ENCODE measurements at places on chromosomes 6 and 20. TPM values are rescaled to one million over a fixed set of nuclear protein-coding genes. Genes with fewer than 3 reads are reported as not detected.

- DNase-seq = no peak
Observed at GRCh38 chr6:50123688-50124087, 74.0 kb upstream of the DEFB112 start.

DNA sequence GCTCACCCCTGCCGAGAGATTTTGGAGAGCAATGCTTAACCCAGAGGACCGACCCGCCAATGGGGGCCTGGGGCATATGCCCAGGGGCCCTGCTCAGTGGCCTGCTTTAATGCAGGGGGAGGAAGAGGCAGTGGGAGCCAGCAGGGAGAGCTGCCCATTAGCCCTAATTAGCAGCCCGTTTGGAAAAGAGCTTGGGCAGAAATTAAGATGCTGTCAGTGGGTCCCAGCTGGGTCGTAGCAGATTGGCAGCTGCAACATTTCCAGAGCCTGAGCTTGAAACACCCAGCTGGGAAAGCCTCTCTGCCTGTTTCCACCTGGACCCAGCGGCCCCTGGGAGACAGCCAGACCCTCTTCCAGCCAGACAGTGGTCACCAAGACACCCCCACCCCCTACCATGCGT is 39.5 kb downstream of the CD40 start:
- DNase-seq = no peak

DNA sequence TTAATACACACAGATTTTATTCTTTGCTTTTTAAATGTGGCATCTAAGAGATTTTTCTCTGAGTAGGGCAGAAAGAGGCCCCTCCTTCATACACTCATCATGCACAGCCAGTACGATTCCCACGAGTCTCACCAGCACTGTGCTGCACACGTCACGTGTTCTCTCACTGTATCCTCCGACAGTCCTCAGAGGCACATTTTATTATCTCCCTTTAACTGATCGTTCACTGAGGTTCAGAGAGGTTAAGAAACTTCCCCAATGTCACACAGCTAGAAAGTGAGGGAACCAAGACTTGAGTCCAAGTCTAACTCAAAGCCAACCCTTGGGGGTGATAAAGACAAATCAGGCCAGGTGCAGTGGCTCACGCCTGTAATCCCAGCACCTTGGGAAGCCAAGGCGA is 142.5 kb downstream of the PREX1 start:
- no peak for DNase-seq

TMEM74B gene
- total RNA-seq = 4.5 TPM

DNA sequence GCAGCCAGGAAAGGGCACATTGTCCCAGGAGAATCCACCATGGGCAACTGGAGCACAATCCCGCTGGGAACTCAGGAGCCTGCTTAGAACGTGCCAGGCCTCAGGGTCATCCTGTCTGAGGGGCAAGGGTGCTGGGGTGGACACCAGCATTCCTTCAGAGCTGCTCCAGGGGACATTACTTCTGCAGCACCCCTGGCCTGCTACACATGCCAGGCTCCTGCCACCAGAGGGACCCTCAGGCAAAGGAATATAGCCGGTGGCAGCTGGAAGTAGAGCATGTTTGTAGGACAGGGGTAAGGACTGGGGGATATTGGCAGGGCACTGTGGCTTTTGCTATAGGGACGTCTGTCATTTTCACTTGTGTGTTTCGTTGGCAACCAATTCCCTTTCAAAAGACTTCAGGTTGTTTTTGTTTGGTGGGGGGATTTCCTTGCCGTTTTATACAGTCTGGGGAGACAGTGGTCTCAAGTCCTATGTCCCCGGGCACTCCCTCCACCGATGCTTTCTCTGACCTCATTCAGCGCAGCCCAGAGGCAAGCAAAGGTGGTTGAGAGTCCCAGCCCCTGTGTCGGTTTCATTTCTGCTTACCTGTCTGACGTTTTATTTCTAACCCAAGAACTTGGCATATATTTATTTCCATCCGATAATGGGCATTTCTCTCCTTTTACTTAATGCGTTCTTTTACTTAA is 130.8 kb downstream of the JPH2 start:
- DNase-seq = no peak

ARHGAP18 gene
- 11.9 TPM for total RNA-seq

DNA sequence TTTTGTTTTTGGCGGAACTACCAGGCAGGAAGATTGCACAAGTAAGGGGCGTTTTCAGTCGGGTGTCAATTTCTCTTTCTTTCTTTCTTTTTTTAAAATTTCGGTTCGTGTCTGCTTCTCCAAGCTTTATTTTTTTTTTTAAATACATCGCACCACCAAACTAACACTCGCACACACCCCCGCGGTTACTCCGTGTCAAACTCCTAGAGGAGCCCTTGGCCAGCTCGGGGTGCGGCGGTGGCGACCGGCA is 338 bp downstream of the UTRN start:
- DNase-seq = no peak

- DNase-seq = no peak
Observed at GRCh38 chr6:6270948-6271535, 49.4 kb downstream of the F13A1 start.

- DNase-seq = no peak
Observed at GRCh38 chr20:19967445-19967844, 49.7 kb upstream of the NAA20 start.

DNA sequence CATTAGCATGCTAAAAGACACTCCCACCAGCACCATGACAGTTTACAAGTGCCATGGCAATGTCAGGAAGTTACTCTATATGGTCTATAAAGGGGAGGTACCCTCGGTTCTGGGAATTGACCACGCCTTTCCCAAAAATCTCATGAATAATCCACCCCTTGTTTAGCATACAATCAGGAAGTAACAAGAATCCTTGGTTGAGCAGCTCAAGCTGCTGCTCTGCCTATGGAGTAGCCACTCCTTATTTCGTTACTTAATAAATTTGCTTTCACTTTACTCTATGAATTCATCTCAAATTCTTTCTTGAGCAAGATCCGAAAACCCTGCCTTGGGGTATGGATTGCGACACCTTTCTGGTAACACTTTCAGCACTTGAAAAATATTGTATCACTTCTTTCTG is 243.0 kb downstream of the BMP2 start:
- DNase-seq = no peak

DNA sequence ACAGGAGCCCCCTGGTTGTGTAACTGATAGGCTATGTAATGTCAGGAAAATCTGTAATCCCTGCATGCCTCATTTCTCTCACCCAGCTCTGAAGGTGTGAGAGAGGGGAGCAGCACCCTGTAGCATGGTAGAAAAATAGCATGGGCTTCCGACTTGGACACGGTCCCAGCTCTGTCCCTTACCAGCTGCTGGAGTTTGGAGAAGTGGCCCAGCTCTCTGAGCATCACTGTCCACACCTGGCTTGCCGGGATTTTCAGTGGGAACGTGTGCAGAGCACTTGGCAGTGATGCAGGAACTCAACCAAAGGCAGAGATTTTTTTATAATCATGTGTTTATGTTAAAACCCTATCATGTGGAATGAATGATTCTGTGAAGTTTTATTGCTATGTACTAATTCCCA is 34.6 kb downstream of the STK35 start:
- no peak for DNase-seq

FAM209B gene
- total RNA-seq = 0.48 TPM

MATN4 gene
- total RNA-seq = not detected

DNA sequence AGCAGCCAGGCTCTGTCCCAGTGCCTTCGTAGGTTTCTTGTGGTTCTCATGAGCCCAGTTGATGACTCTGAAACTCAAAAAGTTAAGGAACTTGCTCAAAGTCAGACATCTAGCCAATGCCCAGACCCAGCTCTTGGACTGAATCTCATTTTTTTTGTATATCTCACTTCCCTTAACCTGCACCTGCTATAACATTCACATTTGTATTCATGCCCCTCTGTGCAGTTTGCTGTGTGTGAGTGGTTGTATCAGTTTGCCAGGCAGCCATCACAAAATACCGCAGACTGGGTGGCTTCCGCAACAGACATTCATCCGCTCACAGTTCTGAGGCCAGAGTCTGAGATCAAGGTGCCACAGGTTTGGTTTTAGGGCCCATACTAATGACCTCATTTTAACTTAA is 49.9 kb downstream of the IPCEF1 start:
- DNase-seq = no peak

GRCh38 chr6:112725541-112726085 is 378.5 kb downstream of the RFPL4B start:
- DNase-seq = no peak

ARMH2 gene
- not detected for total RNA-seq

DNA sequence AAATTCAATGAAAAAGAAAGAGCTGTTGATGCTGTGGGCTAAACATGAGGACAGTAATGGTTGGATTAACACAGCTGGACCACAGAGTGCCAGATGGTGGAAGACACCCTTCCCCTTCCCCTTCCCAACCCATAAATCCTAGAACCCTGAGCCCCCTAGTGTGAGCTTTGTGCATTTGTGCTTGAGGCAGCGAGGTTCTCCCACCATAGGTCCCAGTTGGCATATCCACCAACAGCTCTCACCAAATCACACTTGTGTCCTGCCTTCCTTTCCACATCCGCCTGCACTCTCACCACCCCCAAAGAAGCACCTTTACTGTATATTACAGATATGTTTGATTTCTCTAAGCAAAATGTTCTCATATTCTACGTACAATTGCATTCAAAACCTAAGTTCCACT is 32.8 kb upstream of the HBS1L start:
- DNase-seq = no peak

OOEP gene
- total RNA-seq = 0.41 TPM

PHF1 gene
- total RNA-seq = 28.0 TPM

GRCh38 chr6:6699741-6700367 is 111.3 kb downstream of the LY86 start:
- DNase-seq = peak; percentile 73

CST2 gene
- 7.0 TPM for total RNA-seq

CRIP3 gene
- 0.67 TPM for total RNA-seq

DNA sequence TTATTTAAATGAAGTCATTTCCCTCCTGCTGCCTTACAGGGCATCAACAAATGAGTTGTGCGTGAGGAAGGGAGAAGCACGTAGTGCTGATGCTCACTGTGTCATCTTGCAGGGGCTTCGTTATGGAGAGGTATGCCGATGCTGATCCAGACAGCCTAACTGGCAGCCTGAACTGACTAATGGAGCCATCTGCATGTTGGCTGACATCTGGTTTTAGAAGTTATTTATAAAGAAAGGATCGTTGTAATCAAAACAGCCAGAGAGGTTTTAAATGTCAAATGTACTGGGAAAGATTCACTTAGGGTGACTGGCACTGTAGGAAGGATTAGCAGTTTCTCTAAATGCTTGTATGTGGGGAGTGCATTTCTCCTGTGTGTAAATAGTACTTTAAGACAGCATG is 54.6 kb downstream of the FARS2 start:
- no peak for DNase-seq

TMX4 gene
- total RNA-seq = 18.8 TPM

DNA sequence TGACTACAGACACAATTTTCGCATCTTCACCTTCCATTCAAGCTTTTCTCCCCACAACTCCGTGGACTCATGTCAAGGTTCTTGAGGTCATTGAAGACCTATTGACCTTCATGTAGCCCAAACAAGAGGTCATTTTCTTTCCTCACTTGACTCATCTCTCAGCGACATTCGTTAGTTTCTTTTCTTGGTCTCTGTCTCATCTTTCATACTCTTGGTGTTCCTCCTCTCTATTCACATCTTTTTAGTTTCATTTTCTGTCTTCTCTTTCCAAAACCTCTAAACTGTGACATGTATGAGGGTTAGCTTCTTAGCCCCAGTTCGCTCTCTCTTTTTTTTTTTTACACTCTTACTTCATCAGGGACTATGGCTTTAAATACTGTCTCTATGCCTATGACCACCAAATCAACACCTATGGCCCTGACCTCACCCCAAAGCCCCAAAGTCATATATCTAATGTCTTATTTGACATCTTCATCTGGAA is 128.6 kb upstream of the BACH2 start:
- DNase-seq = no peak

- DNase-seq = no peak
Observed at GRCh38 chr6:137351890-137352289, 132.7 kb upstream of the IFNGR1 start.

GRCh38 chr6:21331235-21331634 is 262.3 kb upstream of the SOX4 start:
- no peak for DNase-seq

GRCh38 chr20:14009208-14009607 is 13.9 kb downstream of the MACROD2 start:
- DNase-seq = no peak

DNA sequence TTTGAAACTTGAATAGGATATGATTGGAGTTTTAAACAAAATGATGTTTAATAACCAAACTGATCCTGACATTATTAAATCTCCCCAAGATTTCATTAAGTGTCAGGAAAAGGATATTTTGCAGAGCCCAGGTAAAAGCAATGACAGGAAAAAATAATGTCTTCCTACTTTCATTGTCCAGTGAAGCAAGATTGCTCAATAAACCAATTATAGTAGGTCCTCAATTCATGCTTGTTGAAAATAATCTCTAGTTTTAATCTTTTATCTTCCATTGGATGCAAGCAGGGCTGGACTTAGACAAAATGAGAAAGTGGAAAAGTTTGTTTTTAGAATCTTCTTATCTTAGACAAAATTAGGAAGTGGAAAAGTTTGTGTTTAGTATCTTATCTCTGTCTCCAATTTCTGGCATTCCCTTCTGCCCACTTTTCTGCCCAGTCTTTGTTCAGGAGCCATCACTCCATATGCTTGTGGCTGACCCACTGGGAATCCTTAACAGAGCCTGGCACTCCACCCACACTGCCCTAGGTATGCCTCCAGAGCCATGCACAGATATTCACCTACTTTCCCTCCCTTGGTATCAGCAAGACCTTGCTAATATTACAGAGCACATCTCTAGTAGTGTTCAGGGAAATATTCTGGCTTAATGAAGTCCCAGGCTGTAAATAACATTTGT is 57.0 kb upstream of the CARMIL1 start:
- no peak for DNase-seq

CLPSL1 gene
- not detected for total RNA-seq

DNA sequence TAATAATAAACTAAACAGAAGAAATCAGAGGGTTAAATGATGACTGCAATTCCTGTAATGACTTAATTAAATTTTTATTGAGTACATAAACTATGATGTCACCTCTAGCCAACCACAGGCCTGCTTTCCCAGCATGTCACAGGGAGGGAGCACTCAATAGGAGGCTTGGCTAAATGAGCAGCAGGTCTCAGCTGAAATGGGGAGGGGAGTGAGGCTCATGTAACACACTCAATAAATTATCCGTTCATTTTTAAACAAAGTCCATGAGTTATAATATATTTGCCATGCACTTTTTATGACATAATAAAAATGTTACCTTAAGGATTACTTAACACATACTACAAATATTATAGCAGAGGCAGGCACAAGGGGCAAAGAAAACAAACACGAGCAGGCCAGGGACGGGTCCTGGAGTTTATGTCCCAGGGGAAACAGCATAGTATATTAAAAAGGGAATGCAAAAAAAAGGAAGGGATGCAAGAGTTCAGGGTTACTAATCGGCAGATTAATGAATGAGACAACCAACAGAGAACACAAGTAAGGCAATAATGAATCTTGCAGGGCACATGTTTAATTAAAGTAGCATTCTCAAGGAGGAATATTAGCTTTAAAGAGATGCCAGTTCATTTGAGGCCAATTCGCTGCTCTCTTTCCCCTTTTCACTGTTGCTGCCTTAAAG is 27.1 kb upstream of the FAM83C start:
- no peak for DNase-seq

SLC17A3 gene
- total RNA-seq = not detected

GRCh38 chr6:18527836-18528743 is 140.9 kb downstream of the RNF144B start:
- no peak for DNase-seq

SRSF12 gene
- 8.3 TPM for total RNA-seq

GRCh38 chr20:50982363-50982762 is 23.7 kb downstream of the MOCS3 start:
- no peak for DNase-seq

DEFB114 gene
- not detected for total RNA-seq

Measured in kidney epithelial cell (primary cell).